ENCODE measurements at places on chromosomes 6 and 20.

DNA sequence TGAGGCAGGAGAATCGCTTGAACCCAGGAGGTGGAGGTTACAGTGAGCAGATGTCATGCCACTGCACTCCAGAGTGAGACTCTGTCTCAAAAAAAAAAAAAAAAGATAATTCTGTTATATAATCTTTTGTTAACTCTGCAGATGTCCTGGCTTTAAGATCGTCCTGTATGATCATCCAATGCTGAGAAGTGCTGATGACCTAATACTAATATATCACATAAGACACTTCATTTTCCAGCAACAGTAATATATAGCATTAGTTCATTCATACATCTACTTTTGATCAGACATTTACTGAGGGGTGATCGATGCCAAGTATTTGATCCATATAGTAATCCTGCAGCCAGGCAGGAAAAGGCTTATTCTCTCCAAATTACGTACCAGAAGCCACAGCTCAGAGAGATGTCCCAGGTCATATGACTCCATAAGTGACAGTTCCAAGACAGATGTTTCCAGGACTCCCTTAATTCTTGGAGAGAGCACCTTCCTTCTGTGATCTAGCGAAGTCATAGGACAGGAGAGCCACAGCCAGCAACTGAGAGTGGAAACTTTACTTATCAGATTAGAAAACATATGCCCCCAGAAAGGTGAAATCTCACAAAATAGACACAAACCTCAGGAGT, 60.7 kb downstream of the SHLD1 start:
- no peak for DNase-seq

GRCh38 chr6:44657206-44657819, 269.8 kb downstream of the CDC5L start:
- no peak for DNase-seq

- no peak for DNase-seq
These were observed 138.8 kb downstream of the KHDRBS2 start for GRCh38 chr6:62146954-62147853.

GRCh38 chr6:123550052-123550617, 86.6 kb downstream of the TRDN start:
- no peak for DNase-seq

DNA sequence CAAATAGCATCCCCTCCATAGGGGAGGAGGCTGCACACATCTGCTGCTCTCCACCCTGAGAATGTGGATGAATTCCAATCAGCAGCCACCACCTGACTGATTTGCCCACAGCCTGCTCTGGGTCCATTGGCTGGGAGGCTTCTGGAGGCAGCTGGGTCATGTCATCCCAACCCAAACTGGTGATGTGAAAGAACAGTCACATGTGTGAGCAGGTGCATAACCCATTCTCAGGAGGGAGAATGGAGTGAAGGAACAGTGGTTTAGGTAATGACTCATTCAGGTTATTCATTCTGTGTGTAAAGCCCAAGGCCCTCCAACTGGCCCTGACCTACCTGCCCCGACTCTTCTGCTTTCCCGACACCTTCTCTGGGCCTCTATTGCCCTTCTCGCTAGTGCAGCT, 90.9 kb upstream of the GCM1 start:
- DNase-seq: no peak
